PC-3 (cell line): ENCODE measurements at places on chromosomes 3 and 15. TPM values are rescaled to one million over a fixed set of nuclear protein-coding genes. Genes with fewer than 3 reads are reported as not detected.
A peak's percentile ranks its signal among the peaks of the same experiment; 100 is the strongest.

SPG11 gene
- 37.2 and 54.1 TPM in 2 replicates for total RNA-seq

SNTN gene
- total RNA-seq = not detected in 2 replicates

- DNase-seq = peak; percentile 81
- H3K4me1 ChIP-seq = no peaks in the 10 kb centered on the region
- H3K27ac ChIP-seq = no peak overlapping the region
- no peaks in the 10 kb centered on the region for H3K36me3 ChIP-seq
- H3K4me3 ChIP-seq = no peak overlapping the region
Measured at GRCh38 chr3:24185738-24186384, 240.8 kb downstream of the NR1D2 start.

ANKRD63 gene
- 1.2 and 1.4 TPM in 2 replicates for total RNA-seq

GRCh38 chr15:34606131-34606530 lies 22.7 kb upstream of the GOLGA8B start:
- H3K27me3 ChIP-seq = peaks cover 45% of the 10 kb centered on the region
- no peak overlapping the region for H3K27ac ChIP-seq
- H3K4me3 ChIP-seq = no peak overlapping the region
- no peak for DNase-seq
- no peaks in the 10 kb centered on the region for H3K4me1 ChIP-seq
- H3K36me3 ChIP-seq = no peaks in the 10 kb centered on the region

GOLGA8G gene
- total RNA-seq = not detected in 2 replicates

GRCh38 chr3:37768107-37768809 lies 93.4 kb upstream of the CTDSPL start:
- no peaks in the 10 kb centered on the region for H3K4me1 ChIP-seq
- H3K27me3 ChIP-seq = peaks cover 78% of the 10 kb centered on the region
- no peak overlapping the region for H3K27ac ChIP-seq
- no peak overlapping the region for H3K4me3 ChIP-seq
- DNase-seq = peak; percentile 16
- H3K36me3 ChIP-seq = no peaks in the 10 kb centered on the region

GOLGA6B gene
- 0.11 TPM in 1 of 2 replicates, not detected in the other for total RNA-seq

- DNase-seq = peak; percentile 86
- H3K27me3 ChIP-seq = no peaks in the 10 kb centered on the region
- no peak overlapping the region for H3K27ac ChIP-seq
- H3K36me3 ChIP-seq = no peaks in the 10 kb centered on the region
- peaks cover 11% of the 10 kb centered on the region; the same call in 1 of the 2 replicates for H3K4me1 ChIP-seq
Measured at GRCh38 chr3:48400824-48401433, 28.9 kb downstream of the FBXW12 start.

DNA sequence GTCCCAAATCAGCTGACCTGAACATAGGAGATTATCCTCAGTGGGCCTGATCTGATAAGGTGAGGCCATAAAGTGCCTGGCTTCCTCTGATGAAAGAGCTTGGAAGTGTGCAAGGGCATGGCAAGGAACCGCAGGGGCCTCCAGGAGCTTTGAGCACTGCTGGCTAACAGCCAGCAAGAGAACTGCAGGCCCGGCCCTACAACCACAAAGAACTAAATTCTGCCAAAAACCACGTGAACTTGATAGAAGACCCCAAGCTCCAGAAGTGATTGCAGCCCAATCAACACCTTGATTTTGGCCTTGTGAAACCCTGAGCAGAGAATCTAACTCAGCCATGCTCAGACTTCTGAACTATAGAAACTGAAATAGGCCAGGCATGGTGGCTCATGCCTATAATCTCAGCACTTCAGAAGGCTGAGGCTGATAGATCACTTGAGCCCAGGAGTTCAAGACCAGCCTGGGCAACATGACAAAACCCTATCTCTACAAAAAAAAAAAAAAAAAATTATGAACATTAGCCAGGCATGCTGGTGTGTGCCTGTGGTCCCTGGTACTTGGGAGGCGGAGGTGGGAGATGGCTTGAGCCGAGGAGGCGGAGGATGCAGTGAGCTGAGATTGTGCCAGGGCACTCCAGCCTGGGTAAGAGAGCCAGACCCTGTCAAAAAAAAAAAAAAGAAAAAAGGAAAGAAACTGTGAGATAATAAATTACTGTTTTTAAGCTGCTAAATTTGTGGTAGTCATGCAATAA lies 7.7 kb upstream of the DIS3L start:
- no peak for DNase-seq
- no peaks in the 10 kb centered on the region for H3K27me3 ChIP-seq
- no peak overlapping the region for H3K27ac ChIP-seq
- H3K36me3 ChIP-seq = no peaks in the 10 kb centered on the region

IGSF10 gene
- total RNA-seq = 0.12 and 0.66 TPM in 2 replicates

- no peak for DNase-seq
- no peak overlapping the region for H3K27ac ChIP-seq
- H3K4me1 ChIP-seq = no peaks in the 10 kb centered on the region
- no peak overlapping the region for H3K4me3 ChIP-seq
- 0 out of 2 replicates have a peak, but pooled peaks cover 10% of the 10 kb centered on the region for H3K27me3 ChIP-seq
Measured at GRCh38 chr3:50201573-50202315, 3.3 kb upstream of the SLC38A3 start.

- H3K4me3 ChIP-seq = no peak overlapping the region
Measured at GRCh38 chr3:40576396-40576795, 51.6 kb downstream of the ZNF621 start.

DNA sequence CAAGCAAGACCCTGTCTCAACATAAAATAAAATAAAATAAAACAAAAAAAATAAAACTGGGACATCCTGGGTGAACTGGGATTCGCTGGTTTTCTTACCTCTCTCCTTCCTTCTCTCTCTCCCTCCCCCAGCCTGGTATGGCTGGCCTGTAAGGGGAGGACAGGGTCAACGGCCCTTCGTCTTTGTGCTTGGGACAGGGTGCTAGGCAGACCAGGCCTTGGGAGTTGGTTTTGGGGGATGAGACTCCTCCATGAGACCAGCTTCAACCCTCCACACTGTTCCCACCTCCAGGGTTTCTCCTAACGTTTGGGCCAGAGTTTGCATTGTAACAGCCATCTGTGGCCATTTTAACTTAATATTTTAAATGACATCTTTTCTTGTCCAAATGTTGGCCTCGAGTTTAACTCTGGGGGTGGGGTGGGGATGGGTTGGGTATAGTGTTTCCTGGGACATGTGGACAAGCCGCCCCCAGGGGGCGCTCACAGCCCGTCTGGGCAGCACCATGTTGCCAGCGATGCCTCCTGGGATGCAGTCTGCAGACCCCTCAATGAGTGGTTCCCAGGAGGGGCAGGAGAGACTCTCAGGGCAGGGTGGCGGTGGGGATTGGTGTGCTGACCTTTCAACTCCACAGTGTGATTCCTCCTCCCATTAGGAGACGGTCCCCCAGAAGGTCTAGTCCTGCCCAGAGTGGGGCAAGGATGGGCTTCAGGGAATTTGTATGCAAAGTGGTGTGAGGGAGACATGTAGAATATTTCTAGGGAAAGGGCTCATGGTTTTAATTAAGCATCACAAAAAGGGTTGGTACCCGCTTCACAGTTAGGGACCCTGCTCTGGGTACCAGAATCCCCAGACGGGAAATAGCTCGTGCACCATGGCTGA lies 37.7 kb upstream of the LCTL start:
- no peaks in the 10 kb centered on the region for H3K36me3 ChIP-seq
- H3K4me3 ChIP-seq = no peak overlapping the region
- H3K4me1 ChIP-seq = no peaks in the 10 kb centered on the region
- H3K27ac ChIP-seq = no peak overlapping the region
- DNase-seq = peak; percentile 63

ANKRD34C gene
- total RNA-seq = not detected in 2 replicates

GRCh38 chr15:95853350-95853749 lies 477.1 kb upstream of the NR2F2 start:
- DNase-seq = peak; percentile 43
- H3K27me3 ChIP-seq = no peaks in the 10 kb centered on the region
- H3K4me1 ChIP-seq = peaks cover 9% of the 10 kb centered on the region
- H3K27ac ChIP-seq = no peak overlapping the region
- no peak overlapping the region for H3K4me3 ChIP-seq

DNA sequence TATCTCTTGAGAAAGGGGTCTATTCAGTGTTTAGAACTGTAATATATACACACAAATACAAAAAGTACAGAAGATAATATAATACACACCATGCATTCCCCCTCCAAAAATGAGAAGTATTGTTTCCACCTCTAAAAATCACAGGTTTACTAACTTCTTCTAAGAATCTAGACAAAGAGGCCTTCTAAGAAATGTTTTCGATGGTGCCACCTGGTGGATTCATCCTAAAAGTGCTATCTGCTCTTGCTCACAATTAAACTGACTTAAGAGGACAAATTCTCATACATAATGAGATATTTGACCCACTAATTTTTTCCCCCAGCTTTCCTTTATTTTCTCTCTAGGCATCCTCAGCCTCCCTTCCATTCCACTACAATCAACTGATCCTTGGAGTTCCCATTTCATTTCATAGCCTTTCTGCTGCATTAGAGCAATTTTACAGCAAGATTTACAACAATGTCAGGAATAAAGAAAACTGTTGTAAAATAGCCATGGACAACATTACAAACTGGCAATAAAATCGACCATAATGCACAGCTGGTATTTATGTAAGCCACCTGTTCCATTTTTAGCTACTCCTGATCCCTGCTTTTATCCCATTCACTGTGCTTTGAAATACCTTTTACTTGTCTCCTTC lies 124.6 kb downstream of the ARRDC4 start:
- peak; percentile 74 for DNase-seq
- no peaks in the 10 kb centered on the region for H3K36me3 ChIP-seq
- no peak overlapping the region for H3K4me3 ChIP-seq
- H3K27me3 ChIP-seq = peaks cover 11% of the 10 kb centered on the region
- no peaks in the 10 kb centered on the region for H3K4me1 ChIP-seq

DNA sequence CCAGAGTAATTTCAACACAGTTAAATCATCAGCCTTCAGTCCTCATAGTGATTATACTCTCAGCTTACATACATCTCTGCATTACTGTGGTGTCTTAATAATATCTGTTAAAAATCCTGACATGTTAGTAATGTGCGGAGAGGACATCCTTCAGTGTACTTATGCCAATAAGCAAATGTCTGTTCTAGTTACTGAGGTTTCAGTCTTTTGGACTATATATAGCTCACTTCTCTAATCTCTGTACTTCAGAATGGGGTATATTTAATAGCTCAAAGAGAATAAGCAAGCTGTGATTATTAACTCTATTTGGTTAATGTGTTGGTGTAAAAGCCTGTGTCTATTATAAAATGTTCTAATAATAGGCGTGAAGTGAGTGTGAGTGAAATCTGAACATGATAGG lies 28.9 kb upstream of the OSTN start:
- no peak for DNase-seq
- H3K27ac ChIP-seq = no peak overlapping the region
- H3K36me3 ChIP-seq = no peaks in the 10 kb centered on the region
- no peaks in the 10 kb centered on the region for H3K27me3 ChIP-seq
- no peaks in the 10 kb centered on the region for H3K4me1 ChIP-seq

- no peaks in the 10 kb centered on the region for H3K36me3 ChIP-seq
- no peak overlapping the region for H3K4me3 ChIP-seq
- no peak for DNase-seq
- H3K27ac ChIP-seq = no peak overlapping the region
- H3K4me1 ChIP-seq = no peaks in the 10 kb centered on the region
Measured at GRCh38 chr3:65761446-65762234, 277.1 kb downstream of the MAGI1 start.

DNA sequence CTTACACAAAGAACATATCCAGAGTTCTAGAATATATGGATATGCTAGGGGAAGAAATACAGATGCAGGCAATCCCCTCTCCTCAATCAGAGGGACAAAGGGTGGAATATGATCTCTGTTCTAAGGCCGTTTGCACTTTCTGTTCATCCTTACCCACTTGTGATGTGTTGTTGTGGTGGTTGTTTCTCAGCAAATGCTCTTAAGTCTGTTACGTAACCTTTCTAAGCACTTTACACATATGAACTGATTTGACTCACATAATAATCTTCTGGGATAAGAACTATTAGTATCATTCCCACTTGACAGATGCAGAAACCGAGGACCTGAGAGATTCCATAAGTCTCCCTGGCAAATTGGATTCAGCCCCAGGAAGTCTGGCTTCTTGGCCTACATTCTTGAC lies 40.5 kb downstream of the NGRN start:
- H3K4me3 ChIP-seq = no peak overlapping the region
- H3K27me3 ChIP-seq = no peaks in the 10 kb centered on the region
- no peak for DNase-seq
- no peaks in the 10 kb centered on the region for H3K36me3 ChIP-seq

PSTPIP1 gene
- total RNA-seq = not detected in 2 replicates

GRCh38 chr3:186235554-186235953 lies 126.5 kb downstream of the DGKG start:
- no peak overlapping the region for H3K27ac ChIP-seq
- DNase-seq = no peak
- no peaks in the 10 kb centered on the region for H3K36me3 ChIP-seq
- H3K4me1 ChIP-seq = no peaks in the 10 kb centered on the region

DNA sequence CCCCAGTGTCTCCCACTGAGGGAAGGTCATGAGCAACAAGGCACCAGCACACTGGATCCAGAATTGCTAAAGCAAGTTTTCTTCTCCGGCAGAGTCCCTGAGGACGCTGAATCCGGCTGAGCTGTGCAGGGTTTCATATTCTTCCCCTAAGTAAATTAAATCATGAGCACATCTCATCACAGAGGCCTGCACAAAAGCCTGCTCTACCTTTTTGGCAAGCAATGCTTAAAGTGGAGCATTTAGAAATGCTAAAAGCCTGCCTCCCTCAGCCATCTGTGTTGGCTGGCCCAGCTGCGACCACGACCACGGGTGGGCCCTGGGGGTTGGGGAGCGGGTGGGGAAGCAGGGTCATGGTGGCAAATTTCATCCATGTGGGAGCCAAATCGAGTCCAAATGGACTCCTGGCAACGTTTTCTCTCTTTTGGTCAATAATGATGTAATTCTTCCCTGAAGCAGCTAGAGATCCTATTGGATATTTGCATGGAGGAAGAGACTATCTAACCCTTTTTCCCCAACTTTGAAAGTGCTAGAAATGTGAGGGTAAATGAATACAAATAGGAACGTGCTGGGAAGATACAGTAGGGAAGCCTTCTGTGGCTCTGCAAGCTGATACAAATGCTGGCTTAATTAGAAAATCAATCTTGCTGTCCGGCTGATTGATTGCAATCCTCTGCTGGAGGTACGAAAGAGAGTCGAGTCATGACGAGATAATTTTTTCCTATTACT lies 532.8 kb upstream of the TBL1XR1 start:
- DNase-seq = no peak
- H3K36me3 ChIP-seq = no peaks in the 10 kb centered on the region
- H3K4me3 ChIP-seq = no peak overlapping the region
- H3K27ac ChIP-seq = no peak overlapping the region
- no peaks in the 10 kb centered on the region for H3K27me3 ChIP-seq
